Activated CD4-positive, alpha-beta T cell treated with anti-CD3 and anti-CD28 coated beads, Interleukin-2, amount 50 U/mL, for 48 hours (primary cell): ENCODE measurements at places on chromosomes 12 and 14.

- no peak for DNase-seq
Observed at GRCh38 chr14:75554482-75554881, 23.9 kb upstream of the FLVCR2 start.

GRCh38 chr12:68613209-68613904 lies 2.7 kb downstream of the RAP1B start:
- peak; percentile 47 for DNase-seq

GRCh38 chr14:50232276-50232642 lies 881 bp upstream of the SOS2 start:
- no peak for DNase-seq

DNA sequence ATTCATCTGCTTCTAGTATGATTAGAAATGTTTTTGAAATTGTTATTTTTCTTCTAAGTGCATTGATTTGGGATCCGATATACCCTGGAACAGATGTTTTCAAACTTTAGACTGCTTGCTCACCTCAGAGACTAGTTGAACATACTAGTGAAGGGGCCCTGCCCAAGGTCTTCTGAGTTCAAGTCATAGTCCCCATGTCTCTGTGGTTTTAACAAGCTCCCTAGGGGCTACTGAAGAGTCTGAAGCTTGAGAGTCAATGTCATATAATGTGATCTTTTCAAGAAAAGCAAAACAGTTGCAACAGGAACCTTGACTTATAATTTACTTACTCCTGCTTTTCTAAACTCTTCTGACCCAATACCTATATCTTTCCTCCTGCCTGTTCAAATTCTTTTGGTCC lies 7.5 kb upstream of the UBE2N start:
- DNase-seq = no peak

DNA sequence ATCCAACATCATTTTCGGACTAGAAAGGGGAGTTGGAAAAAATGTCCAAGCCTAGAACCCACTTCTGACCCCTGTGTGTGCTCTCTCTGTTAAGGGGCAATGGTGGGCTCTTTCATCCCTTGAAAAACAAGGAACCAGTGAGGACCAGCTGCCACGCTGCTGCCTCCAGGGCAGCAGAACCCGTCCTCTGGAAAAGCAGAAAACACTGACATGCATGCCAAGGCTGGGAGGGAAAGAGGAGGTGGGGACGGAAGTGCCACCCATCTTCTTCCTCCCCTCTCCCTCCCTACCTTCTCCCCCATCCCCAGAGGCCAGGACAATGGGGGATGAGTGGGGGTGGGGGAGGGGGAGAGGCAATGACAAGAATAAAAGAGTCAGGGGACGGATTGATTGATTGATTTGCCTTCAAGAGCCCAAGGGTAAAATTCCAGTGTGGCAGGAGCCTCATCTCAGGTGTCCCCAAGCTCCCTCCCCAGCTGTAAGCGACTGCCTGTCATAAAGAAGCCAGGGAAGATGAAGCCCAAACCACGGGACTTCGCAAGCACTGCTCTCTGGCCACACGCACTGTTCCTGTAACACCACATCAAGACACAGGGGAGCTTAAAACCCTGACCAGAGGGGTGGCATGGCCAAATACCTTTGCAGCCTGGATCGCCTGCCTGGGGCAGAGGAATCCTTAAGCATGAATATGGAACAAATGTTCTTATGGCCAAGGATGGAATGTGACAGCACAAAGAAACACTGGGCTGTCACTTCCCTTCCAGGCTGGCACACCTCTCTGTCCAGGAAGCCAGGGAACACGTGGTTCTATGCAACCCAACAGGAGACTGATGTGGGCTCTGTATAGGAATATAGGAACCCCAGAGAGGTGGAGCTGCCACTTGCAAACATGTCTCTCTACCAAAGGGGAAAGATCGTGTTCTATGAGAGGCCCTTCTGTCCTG lies 38.9 kb upstream of the BDKRB2 start:
- no peak for DNase-seq

GRCh38 chr12:28234444-28234843 lies 44.2 kb downstream of the CCDC91 start:
- DNase-seq = no peak

DNA sequence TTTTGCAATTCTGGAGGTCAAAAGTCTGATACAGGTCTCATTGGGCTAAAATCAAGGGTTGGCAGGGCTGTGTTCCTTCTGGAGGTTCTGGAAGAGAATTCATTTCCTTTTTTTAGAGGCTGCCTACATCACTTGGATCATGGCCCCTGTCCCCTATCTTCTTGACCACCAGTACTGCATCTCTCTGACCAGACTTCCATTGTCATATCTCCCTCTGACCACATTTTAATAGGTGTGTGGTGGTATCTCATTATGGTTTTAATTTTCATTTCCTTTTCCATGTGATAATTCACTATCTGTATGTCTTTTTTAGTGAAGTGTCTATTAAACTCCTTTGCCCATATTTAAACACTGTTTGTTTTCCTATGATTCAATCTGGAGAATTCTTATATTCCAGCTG lies 215.2 kb upstream of the OTX2 start:
- DNase-seq = no peak

DNA sequence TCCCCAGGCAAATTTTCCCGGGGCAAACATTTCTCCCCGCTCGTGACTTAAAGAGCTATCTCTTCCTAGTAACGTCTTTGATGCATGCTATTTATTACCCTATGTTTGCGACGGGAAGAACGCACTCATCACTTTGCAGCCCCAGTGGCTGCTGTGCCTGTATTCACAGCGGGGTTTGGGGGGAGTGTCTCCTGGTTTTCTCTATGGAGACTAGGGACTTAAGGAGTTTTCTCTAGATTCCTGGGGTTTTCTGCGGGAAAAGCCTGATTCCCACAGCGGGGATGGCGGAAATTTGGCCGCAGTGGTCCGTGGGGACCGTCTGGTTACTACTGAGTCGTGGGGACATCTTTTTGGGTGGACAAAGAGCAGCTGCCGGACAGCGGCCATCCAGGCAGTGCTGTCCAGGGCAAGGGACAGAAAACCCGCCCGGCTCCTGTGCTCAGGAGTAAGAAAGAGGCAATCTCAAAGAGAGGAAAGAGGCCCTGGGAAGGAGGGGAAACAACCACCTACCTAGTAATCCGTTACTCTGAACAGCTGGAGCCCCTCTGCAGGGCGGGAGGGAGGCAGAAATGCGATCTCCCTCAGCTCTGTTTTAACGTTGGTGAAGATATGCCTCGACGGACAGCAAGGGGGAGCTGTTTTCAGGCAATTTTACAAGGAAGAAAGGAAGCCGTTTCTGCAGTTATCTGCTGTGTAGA lies 771 bp upstream of the AVPR1A start:
- peak; percentile 12 for DNase-seq

DNA sequence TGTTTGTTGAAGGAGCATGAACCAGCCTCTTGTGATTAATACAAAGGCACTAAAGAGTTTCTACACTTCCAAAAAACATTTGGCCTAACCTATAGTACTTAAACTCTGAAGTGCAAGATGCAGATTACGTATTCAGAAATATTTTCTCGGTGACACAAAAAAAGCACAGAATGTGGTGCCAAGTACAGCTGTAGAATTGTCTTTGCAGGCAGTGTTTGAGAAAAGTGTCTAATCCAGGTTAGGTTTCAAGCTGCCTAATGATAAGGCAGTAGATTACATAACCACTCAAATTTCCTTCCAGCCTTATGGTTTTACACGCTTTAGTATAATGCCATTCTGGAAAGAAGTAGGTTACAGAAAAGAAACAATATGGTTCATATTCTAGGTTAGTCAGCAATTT lies 205.2 kb downstream of the KLHL28 start:
- no peak for DNase-seq

- no peak for DNase-seq
Observed at GRCh38 chr14:59107819-59108218, 80.6 kb upstream of the DAAM1 start.

GRCh38 chr14:30064454-30064853 lies 136.8 kb upstream of the PRKD1 start:
- no peak for DNase-seq

GRCh38 chr12:106582641-106583230 lies at the start of gene RFX4:
Gene RFX4 (plus strand): TSS chr12:106583004. CDS start chr12:106583321, 317 bp downstream.
- no peak for DNase-seq

DNA sequence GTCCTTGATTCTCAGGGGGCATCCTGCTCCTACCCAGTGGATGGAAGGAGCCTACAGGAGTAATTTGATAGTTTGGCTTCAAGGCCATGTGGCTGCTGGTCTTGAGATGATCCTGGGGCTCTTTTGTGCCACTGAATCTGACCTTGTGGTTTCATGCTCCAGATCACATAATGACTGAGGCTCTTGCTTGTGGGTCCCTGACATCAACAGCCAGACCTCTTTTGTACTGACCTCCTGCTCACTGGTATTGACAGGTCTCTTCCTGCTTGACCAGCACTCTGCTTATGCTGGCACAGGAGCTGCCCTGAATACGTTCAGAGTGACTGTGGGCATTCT lies 23.2 kb upstream of the JPH4 start:
- no peak for DNase-seq

DNA sequence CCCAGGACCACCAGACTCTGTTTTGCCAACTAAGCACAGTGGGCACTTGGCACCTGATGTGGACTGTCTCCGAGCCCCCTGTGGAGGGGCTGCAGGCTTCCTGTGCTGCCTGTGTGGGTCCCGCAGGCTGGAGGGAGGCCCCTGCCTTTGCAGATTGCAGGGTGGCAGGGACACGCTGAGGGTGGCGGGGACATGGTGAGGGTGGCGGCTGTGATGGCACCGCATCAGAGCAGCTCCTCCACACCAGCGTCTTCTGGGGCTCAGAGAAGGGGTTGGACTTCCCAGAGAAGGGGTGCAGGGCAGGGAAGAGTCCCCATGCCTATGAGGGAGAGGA lies 8.1 kb downstream of the ZFYVE21 start:
- DNase-seq = no peak

GRCh38 chr14:51562816-51563215 lies 88.9 kb upstream of the FRMD6 start:
- DNase-seq = no peak

DNA sequence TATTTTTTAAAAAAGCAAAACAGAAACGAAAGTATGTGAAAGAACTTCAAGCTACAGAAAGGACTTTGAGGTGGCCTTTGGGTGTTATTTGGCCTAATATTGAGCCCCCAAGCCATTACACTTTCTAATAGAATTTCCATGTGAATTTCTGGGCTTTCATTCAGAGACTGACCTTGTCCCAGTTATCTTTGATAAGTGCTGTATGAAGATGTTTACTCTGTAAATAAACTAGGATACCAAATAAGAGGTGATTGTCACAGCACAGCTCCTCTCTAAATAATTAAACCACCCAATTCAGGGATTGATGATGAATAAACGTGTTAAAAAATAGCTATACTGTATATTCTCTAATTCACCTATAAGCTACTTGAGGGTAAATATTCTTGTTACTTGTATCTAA lies 32.8 kb upstream of the PPFIBP1 start:
- DNase-seq = no peak

DNA sequence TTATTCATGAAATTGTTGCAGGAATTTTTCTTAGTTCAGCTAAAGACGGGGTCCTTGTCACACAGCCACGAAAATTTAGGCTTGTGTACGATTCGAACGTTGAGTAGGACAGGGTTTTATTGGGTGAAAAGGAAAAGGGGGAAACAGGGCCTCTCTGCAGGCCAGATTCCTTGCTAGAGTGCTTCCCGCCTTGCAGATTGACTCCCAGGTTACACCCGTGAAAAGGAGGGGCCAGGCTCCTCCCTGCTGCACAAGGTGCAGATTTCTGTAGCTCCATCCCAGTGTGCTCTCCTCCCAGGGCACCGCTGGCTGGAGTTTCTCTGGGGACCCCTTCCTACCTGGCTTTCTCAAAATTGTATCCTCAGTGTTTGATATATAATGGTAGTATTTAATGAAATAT lies 221.5 kb downstream of the ERC1 start:
- no peak for DNase-seq

DNA sequence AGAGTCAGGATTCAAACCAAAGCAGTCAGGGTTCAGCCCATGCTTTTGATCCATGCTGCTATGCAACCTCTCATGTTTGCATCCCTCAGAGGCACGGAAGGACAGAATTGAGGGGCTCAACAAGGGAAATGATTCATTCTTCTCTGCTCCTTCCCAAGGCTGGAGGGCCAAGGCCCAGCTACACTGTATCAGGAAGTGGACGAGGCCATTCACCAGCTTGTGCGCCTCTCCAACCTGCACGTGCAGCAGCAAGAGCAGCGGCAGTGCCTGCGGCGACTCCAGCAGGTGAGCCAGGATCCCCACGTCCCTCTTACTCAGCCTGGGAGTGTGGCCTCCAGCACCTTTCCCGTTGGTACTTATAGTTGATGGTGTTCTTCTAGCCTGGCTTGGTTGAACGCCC lies 8.6 kb downstream of the ARHGEF40 start:
- no peak for DNase-seq

GRCh38 chr14:38103542-38104225 lies 104.0 kb upstream of the SSTR1 start:
- no peak for DNase-seq

GRCh38 chr14:104294983-104295680 lies 156.7 kb downstream of the KIF26A start:
- DNase-seq = no peak

DNA sequence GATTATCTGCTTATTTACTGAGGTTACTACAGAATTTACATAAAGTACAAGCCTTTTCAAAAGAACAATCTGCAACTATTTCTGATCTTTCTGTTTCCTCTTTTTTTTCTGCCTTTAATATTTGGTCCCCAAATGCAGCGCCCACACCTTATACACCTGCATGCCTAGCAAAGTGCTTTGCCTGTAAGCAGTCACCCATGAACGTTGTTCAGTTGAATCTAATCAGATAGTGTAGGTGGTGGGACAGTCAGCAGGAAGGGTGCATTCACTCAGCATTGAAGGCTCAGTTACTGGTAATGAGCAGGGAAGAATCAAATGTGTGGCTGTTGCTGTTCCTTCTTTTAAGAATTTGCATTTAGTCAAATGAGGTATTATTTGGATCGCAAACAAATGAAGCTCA lies 108.4 kb downstream of the GPR135 start:
- no peak for DNase-seq

DNA sequence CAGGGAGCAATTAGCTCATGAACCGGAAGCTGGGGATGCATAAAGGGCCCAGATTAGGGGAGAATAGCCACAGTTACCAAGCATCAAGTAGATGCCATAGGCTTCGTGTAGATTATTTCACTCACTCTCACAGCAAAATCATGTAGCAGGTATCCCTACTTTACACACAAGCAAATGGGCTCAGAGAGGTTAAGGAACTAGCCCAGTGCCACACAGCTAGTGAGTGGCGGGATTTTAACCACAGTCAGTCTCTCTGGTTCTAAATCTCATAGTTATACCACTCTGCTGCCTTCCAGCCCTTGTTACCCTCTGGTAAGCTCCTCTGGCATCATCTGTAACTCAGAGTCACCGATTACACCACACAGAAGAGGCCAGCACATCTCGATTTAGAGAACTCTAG lies 49.0 kb downstream of the IQSEC3 start:
- DNase-seq = no peak
